ENCODE measurements at places on chromosomes 11 and 22. TPM values are rescaled to one million over a fixed set of nuclear protein-coding genes. Genes with fewer than 3 reads are reported as not detected.

Gene PEX26
- 9.8 TPM for total RNA-seq

Gene MYBPC3
- 0.13 TPM for total RNA-seq

Gene IL17REL
- total RNA-seq = not detected

Gene CDC42EP2
- 20.8 TPM for total RNA-seq

Gene CFL1
- 436 TPM for total RNA-seq

Gene AIFM3
- total RNA-seq = 0.35 TPM

Gene NCAM1
- total RNA-seq = 87.0 TPM

Gene PITPNM1
- total RNA-seq = 4.9 TPM

Gene P2RX3
- total RNA-seq = 1.5 TPM

GRCh38 chr11:61071208-61071681 is 31.0 kb upstream of the CD5 start:
- H3K27ac ChIP-seq = peak overlapping the region; percentile 74
- peaks cover 3% of the 10 kb centered on the region for H3K27me3 ChIP-seq
- no peak for DNase-seq
- no peak overlapping the region for H3K4me3 ChIP-seq

GRCh38 chr11:5339771-5340322 is 3.5 kb downstream of the OR51B5 start:
- no peak overlapping the region for H3K27ac ChIP-seq

DNA sequence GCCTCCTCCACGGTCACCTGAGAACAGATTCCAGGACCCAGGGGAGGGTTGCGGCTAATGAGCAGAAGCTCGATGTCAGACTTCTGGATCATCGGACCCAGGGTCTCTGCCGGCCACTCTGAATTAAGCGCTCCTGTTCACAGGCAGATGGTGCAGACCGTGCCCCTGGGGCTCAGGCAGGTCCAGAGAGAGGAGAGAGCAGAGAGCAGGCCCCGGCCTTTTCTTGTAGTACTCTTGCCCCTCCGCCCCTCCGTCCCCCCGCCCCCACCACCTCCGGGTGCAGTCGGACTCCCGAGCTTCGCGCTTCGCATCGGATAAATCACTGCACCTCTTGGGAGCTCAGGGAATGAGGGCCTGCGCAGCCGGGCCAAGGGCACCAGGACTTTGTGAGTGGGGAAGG is 50.3 kb downstream of the RPS6KA4 start:
- no peaks in the 10 kb centered on the region for H3K36me3 ChIP-seq
- H3K27ac ChIP-seq = no peak overlapping the region

DNA sequence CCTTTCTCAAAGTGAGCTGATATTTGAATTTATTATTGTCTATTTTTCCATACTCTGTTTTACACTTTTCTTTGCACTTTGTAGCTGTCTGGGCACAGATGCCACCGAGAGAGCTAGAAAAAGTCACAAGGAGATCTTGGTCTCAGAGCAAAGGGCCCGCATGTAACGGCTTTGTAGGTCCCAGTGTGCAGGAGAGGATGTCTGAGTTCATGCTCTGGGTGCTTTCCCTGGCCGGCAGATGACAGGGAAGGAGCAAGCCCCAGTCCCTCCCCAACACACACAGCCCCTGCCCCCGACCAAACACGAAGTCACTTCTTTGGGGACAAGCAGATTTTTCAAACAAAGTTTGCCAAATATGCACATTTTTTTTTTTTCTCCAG is 55.8 kb downstream of the SMIM38 start:
- no peak for DNase-seq
- H3K36me3 ChIP-seq = no peaks in the 10 kb centered on the region
- no peak overlapping the region for H3K27ac ChIP-seq
- no peaks in the 10 kb centered on the region for H3K4me1 ChIP-seq

DNA sequence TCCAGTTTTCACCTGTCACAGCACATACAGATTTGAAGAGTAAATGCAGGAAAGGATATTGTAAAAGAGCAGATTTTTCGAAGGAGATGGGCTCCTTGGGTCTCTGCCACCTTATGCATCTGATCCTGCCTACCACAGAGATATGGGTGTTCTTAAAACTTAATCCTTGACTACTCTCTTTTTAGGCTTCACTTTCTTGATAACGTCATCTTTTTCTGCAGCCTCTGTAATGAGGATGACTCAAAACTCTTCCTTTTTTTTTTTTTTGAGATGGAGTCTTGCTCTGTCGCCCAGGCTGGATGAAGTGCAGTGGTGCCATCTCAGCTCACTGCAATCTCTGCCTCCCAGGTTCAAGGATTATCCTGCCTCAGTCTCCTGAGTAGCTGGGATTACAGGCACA is 7.8 kb downstream of the PRR14L start:
- no peak overlapping the region for H3K27ac ChIP-seq
- peaks cover 15% of the 10 kb centered on the region for H3K36me3 ChIP-seq
- H3K27me3 ChIP-seq = no peaks in the 10 kb centered on the region

GRCh38 chr11:120224361-120224760 is 13.5 kb downstream of the OAF start:
- DNase-seq = no peak
- no peak overlapping the region for H3K4me3 ChIP-seq
- no peaks in the 10 kb centered on the region for H3K27me3 ChIP-seq
- H3K36me3 ChIP-seq = peaks cover 27% of the 10 kb centered on the region
- H3K27ac ChIP-seq = peak overlapping the region; percentile 73
- H3K4me1 ChIP-seq = peaks cover 50% of the 10 kb centered on the region

DNA sequence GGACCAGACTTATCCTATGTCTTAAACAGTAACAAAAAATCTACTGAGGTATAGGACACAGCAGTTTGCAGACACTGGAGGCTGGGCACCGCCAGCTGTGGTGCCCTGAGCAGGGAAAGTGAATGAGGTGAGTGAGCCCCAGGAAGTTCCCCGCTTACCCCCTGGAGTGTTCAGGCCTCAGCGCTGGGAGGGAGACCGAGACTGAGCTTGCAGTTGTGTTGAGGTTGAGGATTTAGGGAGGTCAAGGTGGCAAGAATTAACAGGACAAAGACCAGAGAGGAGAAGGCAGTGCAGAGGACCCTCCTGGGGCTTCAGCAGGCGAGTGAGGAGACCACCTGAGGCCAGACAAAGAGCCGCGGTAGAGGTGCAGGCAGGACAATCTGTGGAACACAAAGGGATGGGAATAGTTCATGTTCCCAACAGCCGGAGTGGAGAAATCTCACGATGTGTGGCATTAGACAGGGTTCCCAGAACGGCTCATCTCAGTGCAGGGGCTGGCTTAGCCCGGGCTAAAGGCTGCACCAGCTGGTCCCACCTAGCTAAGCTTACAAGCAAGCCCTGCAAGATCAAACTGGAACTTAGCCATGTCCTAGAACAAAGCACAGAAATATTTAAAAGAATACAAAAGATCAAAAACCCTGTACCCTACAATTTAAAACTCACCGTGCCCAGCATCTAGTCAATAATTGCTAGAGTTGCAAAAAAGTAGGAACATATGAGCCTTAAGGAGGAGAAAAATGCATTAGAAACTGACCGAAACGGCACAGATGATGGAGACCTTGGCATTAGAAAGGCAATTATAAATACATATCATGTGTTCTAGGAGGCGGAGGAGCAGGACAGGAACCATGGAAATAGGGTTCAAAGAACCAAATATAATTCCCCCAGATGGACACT is 47.4 kb upstream of the PITPNB start:
- no peaks in the 10 kb centered on the region for H3K27me3 ChIP-seq
- peaks cover 14% of the 10 kb centered on the region for H3K4me1 ChIP-seq
- H3K36me3 ChIP-seq = no peaks in the 10 kb centered on the region
- DNase-seq = no peak
- no peak overlapping the region for H3K4me3 ChIP-seq
- no peak overlapping the region for H3K27ac ChIP-seq

GRCh38 chr22:30564045-30564760 is 10.3 kb downstream of the GAL3ST1 start:
- H3K4me3 ChIP-seq = no peak overlapping the region
- no peaks in the 10 kb centered on the region for H3K27me3 ChIP-seq
- DNase-seq = no peak
- H3K36me3 ChIP-seq = no peaks in the 10 kb centered on the region
- no peaks in the 10 kb centered on the region for H3K4me1 ChIP-seq

GRCh38 chr11:58392746-58393145 is 13.9 kb downstream of the OR5B3 start:
- H3K27me3 ChIP-seq = no peaks in the 10 kb centered on the region
- no peak for DNase-seq
- no peaks in the 10 kb centered on the region for H3K36me3 ChIP-seq

GRCh38 chr11:36532941-36533601 is 23.0 kb upstream of the TRAF6 start:
- H3K27me3 ChIP-seq = no peaks in the 10 kb centered on the region
- peaks cover 4% of the 10 kb centered on the region for H3K4me1 ChIP-seq
- H3K4me3 ChIP-seq = no peak overlapping the region
- peak; percentile 16 for DNase-seq
- H3K36me3 ChIP-seq = no peaks in the 10 kb centered on the region

- no peak overlapping the region for H3K4me3 ChIP-seq
- DNase-seq = peak; percentile 68
- no peaks in the 10 kb centered on the region for H3K36me3 ChIP-seq
- peaks cover 45% of the 10 kb centered on the region for H3K4me1 ChIP-seq
- H3K27ac ChIP-seq = peak overlapping the region; percentile 62
- H3K27me3 ChIP-seq = no peaks in the 10 kb centered on the region
Measured at GRCh38 chr11:76609736-76610370, 60.7 kb downstream of the LRRC32 start.

DNA sequence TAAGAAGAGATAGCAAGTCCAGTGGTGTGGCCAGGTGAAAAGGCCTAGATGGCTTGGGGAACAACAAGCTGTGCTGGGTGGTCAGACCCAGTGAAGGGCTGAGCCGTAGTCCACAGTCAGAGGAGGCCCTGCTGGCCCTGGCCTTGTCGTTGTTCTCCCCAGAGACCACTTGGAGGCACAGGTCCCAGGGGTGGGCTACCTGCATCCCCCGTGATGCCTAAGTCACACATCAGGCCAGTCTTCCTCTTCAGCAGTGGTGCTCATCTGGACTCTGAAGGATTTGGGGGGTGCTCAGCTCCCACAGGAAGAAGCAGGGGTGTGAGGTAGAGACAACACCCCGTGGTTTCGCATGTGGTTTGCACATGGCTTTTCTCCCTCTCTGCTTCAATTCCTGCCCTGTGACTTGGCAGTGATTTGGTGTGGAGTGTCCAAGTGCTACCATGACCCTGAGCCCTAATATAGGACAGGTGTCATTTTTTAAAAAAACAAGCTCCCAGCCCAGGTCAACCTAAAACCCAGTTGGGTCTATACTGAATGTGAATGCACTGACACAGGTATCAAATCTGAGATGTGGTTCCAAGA is 51.0 kb downstream of the ALX4 start:
- no peak overlapping the region for H3K27ac ChIP-seq
- H3K4me1 ChIP-seq = peaks cover 32% of the 10 kb centered on the region
- no peak overlapping the region for H3K4me3 ChIP-seq
- no peaks in the 10 kb centered on the region for H3K27me3 ChIP-seq

- H3K36me3 ChIP-seq = no peaks in the 10 kb centered on the region
- H3K4me1 ChIP-seq = peaks cover 26% of the 10 kb centered on the region
- no peak overlapping the region for H3K4me3 ChIP-seq
Measured at GRCh38 chr11:10696468-10697322, 3.1 kb upstream of the IRAG1 start.

GRCh38 chr11:58998480-58999290 is 59.4 kb downstream of the GLYATL1 start:
- no peak for DNase-seq
- no peak overlapping the region for H3K27ac ChIP-seq
- no peak overlapping the region for H3K4me3 ChIP-seq
- H3K4me1 ChIP-seq = no peaks in the 10 kb centered on the region
- H3K27me3 ChIP-seq = no peaks in the 10 kb centered on the region

- H3K4me1 ChIP-seq = peaks cover 2% of the 10 kb centered on the region
- no peaks in the 10 kb centered on the region for H3K27me3 ChIP-seq
- H3K27ac ChIP-seq = no peak overlapping the region
- no peak overlapping the region for H3K4me3 ChIP-seq
Measured at GRCh38 chr11:100855466-100856067, 168.5 kb downstream of the ARHGAP42 start.

DNA sequence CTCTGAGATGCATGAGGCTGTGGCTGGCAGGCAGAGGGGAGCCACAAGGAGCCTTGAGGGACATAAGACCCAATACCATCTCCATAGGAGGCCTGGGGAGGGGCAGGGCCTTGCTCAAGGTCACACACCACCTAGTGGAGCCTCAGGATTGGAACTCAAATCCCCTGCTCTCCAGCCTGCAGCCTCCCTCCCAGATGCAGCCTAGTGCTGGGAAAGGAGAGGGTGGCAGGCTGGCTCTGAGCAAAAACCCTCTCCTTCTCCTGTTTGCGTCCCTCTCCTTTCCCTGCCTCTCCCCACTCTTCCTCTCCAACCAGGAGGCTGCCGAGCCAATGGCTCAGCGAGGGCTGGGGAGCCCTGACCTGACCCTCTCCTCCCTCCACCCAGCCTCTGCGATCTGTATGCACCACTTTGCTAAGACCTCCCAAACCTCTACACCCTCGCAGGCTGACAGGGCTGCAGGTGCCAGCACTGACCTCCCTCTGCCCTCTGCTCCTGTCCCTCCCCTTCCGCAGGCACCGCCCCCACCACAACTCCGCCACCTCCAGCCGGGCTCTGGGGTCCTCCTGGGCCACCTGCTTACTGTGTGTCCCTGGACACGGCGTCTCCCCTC is 14.7 kb downstream of the IGLL1 start:
- peaks cover 8% of the 10 kb centered on the region for H3K4me1 ChIP-seq
- DNase-seq = no peak
- H3K4me3 ChIP-seq = peak overlapping the region; percentile 47

DNA sequence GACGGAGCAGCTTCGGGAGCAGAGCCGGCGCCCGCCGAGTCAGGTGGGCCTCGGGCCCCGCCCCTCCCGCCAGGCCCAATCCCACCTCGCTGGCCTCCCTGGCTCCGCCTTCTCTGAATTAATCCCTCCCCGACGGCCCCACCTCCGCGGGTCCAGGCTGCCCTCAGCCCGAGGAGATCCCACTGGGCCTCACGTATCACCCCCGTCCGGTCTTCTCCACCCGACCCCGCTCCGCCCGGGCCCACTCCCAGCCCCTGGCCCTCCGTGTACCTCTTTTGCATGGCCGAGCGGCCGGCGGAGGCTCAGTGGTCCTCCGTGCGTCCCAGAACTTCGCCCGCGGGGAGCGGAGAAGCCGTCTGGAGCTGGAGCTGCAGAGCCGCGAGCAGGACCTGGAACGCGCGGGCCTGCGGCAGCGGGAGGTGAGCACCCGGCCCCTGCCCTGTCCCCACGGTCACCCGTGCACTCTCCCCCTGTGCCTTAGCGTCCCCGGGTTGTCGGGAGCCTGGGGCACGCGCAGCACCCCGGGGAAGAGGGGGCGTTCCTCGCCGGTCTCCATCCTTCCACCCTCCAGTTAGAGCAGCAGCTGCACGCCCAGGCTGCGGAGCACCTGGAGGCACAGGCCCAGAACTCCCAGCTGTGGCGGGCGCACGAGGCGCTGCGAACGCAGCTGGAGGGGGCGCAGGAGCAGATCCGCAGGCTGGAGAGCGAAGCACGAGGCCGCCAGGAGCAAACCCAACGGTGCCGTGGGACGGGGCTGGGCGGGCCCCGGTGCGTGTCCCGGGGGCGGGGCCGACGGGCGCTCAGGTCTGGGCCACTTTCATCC is 2.2 kb upstream of the CD151 start:
- H3K27me3 ChIP-seq = peaks cover 49% of the 10 kb centered on the region
- H3K36me3 ChIP-seq = peaks cover 9% of the 10 kb centered on the region
- H3K4me3 ChIP-seq = peak overlapping the region; percentile 29
- H3K27ac ChIP-seq = no peak overlapping the region
- peak; percentile 83 for DNase-seq

GRCh38 chr11:108632041-108632704 is 32.7 kb upstream of the DDX10 start:
- H3K27me3 ChIP-seq = no peaks in the 10 kb centered on the region
- no peak overlapping the region for H3K4me3 ChIP-seq
- DNase-seq = no peak
- no peaks in the 10 kb centered on the region for H3K36me3 ChIP-seq
- no peaks in the 10 kb centered on the region for H3K4me1 ChIP-seq

Measured in muscle of leg (tissue), 16 donors.